Neural progenitor cell (in vitro differentiated cells): ENCODE measurements at places on chromosomes 12 and 14. TPM values are rescaled to one million over a fixed set of nuclear protein-coding genes. Genes with fewer than 3 reads are reported as not detected.

Gene APOF
- not detected in 2 replicates for total RNA-seq

GRCh38 chr14:54335569-54336155 is 61.1 kb upstream of the CDKN3 start:
- no peak for DNase-seq

DNA sequence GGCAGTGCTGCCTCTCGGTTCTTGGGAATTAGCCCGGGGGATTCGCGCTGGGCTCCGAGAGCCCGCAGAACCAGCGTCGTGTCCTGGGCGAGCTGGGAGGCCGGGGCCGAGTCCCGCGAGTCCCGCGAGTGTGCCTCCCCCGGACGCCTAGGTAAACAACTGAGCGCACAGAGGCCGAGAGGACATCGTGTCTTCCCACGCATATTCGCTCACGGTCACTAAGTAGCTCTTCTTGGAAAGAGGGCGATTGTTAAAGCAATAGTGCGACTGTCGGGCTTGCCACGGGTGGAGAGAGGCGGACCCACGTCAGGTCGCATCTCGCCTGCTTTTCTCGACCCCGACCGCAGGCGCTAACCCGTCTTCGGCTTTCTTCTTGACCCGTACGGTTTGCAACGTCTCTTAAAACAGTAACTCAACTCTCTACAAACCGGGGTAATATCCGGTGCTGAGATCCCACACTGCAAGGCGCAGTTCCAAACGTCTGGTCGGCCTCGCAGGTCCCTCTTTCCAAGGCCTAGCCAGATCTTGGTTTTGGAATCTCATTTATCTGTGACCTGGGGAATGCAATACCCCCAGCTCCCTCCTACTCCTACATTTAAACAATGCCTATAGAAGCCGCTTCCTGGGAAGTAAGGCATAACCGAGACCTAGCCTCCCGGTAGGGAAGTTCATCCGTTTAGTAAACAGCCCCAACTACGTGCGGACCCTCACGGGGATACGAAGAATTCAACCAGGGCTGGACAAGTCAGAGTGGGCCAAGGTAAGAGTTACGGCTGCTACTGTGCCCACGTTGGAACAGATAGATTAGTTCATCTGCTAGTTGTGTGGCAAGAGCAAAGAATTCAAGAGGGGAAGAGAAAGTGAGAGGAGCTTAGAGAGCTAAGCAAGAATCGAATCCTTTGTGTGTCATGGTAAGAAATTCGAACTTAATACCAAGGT is 736 bp upstream of the PHLDA1 start:
- DNase-seq, result peak; percentile 67

DNA sequence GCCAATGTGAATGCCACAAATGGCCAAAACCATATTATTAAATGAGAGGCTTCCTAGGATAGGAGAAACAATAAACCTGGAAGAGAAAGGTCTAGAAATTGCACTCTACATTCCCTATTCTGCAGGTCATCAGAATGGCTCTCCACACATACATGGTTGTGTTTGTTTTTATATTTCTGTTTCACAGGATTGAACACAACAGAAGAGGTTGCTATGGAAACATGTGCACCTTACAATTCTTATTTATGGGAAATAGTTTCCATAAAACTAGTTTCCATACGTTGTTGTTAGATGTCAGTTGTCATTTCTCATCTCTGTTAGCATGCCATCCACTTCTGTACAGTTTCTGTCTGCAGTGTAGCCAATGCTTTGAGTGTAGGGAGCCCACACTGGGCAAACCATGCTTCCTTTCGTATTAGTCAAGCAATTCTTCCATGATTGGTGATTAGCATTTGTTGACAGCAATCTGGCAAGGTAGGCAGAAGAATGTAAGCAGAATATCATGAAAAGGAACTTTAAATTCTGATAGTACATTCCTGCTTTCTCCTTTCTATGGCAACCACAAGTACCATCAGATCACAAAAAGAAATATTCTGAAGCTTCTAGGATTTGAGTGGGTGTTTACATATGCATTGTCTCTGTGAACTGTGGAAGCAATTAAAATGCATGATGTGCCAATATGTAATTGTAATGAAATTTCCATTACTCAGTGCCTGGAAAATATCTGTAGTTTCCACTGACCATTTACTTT is 141.6 kb upstream of the AVPR1A start:
- DNase-seq, result no peak

DNA sequence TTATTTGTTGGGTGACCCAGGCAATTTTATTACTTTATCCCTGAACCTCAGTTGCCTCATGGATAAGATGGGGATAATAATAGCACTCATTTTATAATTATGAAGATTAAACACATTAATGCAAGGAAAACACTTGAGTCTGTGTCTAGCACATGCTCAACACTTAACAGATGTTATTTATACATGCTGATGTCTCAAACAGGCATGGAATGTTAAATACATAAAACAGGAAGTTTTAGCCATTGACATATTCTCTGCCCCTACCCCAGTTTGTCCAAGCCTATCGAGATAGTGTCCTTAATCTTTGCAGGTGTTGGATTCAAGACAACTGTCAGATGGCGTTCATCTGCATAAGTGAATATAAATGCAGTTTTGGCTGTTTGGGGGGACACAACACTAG is 109.8 kb downstream of the SCAF11 start:
- no peak for DNase-seq

Gene OTOGL
- 0.13 and 0.77 TPM in 2 replicates for total RNA-seq

DNA sequence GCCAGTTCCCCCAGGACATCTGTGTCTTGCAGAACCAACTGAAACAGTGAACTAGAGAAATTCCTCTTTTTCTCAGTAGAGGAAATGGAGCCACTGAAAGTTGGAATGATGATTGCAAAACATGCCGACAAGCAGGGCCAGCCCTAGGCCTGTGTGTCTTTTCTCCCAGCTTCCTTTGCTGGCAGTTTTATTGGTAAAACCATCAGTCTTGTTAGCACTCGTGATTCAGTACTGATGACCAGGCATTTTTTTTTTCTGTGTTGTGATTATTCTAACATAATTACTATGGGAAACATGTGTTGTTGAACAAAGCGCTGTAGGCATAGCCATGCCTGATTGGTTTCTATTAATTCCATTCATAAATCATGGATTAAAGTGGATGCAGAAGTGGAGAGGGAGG is 620.7 kb downstream of the AACS start:
- no peak for DNase-seq

Gene RASSF8
- 53.9 and 77.0 TPM in 2 replicates for total RNA-seq

Gene MSI1
- 40.2 and 48.6 TPM in 2 replicates for total RNA-seq

Gene PMCH
- total RNA-seq, result not detected in 2 replicates

Gene CLEC9A
- not detected in 2 replicates for total RNA-seq

Gene DCD
- total RNA-seq, result not detected in 2 replicates

Gene RNASE1
- 5.7 TPM in 1 of 2 replicates, not detected in the other for total RNA-seq

DNA sequence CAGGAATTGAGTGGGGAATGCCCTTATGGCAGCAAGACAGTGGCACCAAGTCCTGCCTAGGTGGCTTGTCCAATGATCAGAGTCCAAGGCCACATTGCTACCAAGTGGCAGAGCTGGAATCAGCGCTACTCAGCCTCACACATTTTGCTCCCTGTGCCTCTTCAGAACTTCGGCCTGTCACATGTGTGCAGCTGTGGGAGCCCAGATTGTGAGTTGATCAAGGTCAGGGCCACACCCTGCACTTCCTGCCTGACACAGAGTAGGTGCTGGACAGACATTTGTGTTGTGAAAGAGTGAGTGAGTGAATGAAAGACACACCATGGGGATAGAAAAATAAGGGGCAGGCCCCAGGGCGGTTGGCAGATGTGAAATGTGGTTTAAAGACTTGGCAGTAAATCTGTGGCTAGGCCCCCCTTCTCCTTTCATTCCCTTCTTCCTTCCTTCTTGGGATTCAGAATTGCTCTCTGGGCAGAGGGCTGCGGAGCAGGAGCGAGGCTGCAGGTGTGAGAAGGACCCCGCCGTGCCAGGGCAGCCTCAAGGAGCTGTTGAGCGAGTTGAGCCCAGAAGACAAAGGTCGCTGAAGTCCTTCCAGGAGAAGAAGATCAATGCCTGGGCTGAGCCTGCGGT is 83.5 kb downstream of the SLC25A47 start:
- DNase-seq, result no peak

- DNase-seq, result no peak
These were observed 234.5 kb downstream of the EMP1 start for GRCh38 chr12:13431041-13431440.

- DNase-seq, result peak; percentile 11
These were observed 193.9 kb downstream of the PHLDA1 start for GRCh38 chr12:75837700-75838099.

- DNase-seq, result no peak
These were observed 1338.6 kb downstream of the FSCB start for GRCh38 chr14:43168371-43168925.

DNA sequence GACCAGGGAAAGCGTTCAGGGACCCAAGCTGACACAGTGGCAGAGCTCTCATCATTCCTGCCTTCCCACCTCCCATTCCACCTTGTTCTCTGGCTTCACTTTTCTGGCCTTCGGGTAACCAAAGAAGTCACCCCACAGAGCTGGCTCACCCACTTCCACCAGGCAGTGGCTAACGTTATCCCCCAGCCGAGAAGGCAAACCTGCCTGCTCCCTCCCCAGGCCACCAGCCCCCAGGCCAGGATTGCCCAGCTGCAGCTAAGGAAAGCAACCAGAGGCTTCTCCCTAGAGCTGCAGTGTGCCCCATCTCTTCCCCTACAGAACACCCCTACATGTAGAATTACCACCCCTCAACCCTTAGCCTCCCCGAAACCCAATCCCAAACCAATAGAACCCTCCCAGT is 22.2 kb downstream of the CCDC88C start:
- no peak for DNase-seq

GRCh38 chr12:118312578-118312977 is 60.1 kb downstream of the TAOK3 start:
- DNase-seq, result no peak

GRCh38 chr14:93005838-93006237 is 82.9 kb downstream of the CHGA start:
- DNase-seq, result no peak

Gene EGLN3
- 65.0 and 73.5 TPM in 2 replicates for total RNA-seq

DNA sequence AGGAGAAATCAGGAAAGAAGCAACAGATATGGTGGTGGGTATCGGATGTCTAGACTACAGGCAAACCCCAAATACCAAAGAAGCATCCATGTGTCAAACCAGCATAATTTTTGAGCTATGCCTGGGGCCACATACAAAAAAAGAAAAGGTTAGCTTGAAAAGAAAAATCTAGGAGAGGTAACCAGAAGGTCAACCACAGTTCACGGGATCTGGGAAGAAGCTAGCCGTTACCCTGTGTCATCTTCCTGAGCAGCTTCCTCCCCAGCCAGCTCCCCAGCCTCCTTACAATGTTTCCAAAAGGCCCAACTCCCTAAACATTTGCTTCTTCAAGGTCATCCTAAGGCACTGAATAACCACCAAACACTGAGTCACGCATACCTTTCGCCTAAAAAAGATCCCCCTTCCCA is 3.1 kb downstream of the SINHCAF start:
- DNase-seq, result peak; percentile 33

Gene CNTN1
- total RNA-seq, result 0.17 and 0.22 TPM in 2 replicates

- no peak for DNase-seq
These were observed 43.3 kb upstream of the MBIP start for GRCh38 chr14:36363704-36364103.

- no peak for DNase-seq
These were observed 36.2 kb downstream of the PAPOLA start for GRCh38 chr14:96538097-96538989.

GRCh38 chr12:104602406-104602805 is 145.7 kb downstream of the CHST11 start:
- DNase-seq, result peak; percentile 32

Gene PZP
- not detected in 2 replicates for total RNA-seq

DNA sequence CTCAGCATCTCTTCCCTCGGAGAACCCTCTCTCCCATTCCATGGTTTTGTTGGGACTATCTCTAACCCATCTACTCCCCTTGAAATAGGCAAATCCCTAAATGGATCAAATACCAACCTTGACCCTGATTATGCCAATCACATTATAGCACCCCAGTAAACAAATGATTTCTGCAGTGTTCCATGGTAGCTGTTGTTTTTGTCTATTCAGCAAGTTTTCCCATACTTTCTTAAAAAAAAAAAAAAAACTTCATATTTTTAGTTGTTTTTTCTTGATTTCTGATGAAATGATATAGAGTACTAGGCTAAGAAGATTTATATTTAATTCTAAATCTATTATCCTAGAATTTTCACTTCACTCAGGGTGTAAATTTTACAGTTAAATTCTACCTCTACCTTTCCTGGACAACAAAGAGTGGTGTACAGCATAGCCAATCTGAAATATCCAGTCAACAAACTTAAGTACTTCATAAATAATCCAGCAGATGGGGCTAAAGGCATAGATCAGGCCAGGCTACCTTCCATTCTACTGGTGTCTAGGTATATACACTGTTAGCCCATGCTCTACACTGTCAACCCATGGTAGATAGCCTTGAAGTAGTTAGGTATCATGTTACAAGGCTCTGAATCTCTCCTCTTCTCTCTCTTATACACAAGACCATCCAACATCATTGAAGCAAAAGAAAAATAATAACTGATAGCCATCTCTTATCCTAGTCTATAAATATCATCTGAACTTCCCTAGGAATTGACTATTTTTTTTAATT is 82.2 kb downstream of the PLEKHG7 start:
- peak; percentile 78 for DNase-seq

DNA sequence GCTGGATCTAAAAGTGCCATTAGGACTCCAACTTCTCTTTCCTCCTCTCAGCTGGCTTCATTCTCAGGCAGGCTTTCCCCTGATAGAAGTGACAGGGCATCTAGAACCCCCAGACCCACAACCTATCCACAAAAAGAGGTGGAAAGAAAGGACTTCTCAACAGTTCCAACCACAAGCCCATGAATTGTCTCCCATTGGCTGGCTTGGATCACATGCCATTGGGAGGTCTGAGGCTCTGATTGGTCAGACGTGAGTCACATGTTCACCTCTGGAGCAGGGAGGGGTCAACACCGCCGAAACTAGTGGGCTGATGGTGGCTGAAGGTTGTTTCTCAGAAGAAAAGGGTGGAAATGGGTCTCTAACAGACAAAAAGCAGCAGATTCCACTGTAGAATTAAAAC is 47.2 kb downstream of the DRAM1 start:
- DNase-seq, result no peak

- DNase-seq, result no peak
These were observed 77.4 kb upstream of the GTF2A1 start for GRCh38 chr14:81298122-81298521.

DNA sequence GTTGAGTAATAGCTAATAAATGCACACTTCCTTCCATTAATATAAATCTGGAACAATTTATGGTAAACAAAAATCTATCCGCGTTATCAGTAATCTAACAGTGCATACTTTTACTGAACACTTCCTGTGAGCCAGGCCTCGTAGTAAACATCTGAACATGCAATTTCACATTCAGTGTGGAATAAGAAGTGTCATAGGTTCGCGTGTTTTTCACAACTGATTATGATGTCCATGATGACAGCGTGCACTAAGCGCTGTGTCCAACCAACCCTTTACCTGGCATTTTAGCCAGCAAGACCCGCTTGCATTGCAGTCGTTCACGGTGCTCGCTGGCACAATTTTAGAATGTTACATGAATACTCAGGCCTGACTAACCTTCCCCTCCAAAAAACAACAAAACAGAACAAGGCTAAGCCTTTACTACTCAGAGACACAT is 2.1 kb downstream of the PNMA1 start:
- no peak for DNase-seq
